Naive thymus-derived CD8-positive, alpha-beta T cell (primary cell): ENCODE measurements at places on chromosomes 3 and 15.

DNA sequence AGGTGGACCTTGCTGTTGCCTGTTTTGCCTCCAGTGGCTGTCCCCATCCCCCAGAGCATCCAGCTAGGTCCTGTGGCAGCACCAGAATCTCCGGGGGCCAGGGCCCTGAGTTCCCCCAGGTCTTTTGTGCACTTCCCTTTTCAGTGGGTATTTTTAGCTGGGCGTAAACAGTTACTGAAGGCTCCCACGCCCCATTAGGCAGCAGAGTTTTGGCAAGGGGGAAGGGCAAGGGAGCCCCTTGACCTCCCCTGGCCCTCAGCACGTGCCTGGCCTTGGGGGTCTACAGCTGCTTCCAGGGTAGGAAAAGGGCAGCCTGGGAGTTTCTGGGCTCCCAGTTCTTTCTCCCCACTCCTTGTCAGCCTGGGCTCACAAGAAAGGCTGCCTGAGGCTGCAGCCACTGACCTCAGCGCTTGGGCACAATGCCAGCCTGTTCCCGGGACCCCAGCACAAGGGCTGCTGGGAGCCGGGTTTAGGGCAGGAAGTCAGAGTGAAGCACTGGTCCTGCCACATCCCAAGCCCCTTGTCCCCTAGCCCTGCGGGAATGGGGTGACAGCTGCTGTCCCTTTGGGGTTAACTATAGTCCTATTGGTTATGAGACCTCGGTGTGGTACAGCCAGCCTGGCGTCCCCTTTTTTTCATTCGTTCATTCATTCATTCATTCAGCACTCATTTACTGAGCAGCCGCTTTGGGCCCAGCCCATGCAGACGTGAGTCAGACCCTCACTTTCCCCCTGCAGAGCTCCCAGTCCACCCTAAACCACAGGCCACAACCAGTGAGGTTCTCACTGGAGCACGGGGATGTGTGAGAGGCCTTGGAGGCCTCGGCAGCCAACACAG lies 8.4 kb downstream of the CSK start:
- no peak for DNase-seq

GRCh38 chr3:28699283-28699682 lies 350.7 kb upstream of the AZI2 start:
- no peak for DNase-seq

- no peak for DNase-seq
Measured at GRCh38 chr15:48423896-48424475, 92.8 kb downstream of the DUT start.

DNA sequence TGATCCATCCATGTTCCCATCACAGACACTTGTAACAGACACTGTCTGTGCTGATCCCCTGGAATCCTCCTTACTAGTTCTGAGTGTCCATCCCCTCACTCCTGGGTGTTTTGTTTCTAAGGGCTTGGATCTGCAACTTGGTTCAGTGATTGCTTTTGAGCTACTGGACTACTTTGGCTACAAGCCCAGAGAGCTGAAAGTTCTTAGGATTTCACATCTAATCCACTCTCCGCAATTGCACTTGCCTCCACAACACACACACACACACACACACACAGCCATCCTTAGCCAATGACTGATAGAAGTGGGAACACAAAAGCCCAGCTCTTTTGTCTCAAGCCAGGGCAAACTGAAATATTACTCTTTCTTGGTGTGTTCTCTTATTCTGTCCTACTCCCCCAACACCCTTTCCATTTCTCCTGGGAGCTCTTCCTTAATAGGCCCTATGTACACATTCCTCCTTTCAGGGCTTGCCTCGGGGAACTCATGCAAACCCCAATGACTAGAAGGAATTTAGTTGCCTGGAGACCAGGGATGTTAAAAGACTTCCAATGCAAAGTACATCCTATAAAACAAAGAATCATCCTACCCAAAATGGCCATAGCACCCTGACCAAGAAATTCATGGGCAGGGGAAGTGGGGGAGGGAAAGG lies 206.1 kb upstream of the UBE2E2 start:
- no peak for DNase-seq

DNA sequence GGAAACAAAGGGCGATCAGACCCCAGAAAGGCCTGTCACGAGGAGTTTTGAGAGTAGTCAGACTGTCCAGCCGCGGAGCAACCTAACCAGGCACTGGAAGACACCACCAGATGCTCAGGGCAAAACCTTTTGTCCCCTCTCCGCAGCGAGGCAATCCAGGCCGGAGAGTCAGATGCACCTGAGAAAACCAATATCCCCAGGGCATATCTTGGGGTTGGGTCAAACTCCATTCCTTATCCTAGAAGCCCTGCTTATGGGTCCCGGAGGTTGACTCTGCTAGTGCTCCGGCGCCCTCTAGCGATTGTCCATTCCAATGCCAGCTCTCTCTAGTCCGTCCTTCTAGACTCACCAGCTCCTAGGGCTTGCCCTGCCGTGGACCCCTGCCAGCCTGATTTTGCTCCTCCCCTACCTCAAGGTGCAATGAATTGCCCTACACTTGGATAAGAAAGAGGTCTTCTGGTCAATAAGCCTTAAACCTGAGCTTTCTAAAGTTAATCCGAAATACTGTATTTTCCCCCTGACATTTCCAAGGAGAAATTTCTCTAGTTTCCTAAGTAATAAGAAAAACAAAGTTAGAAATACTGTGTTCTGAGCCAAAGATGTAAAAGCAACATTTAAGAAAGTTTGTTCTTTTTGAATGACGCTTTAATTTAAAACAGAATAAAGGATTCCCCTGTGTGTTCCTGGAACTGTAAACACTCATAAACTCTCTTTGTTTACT lies 5.5 kb downstream of the CPNE4 start:
- no peak for DNase-seq

- DNase-seq, result no peak
Measured at GRCh38 chr3:51845129-51845528, 16.3 kb upstream of the IQCF2 start.

DNA sequence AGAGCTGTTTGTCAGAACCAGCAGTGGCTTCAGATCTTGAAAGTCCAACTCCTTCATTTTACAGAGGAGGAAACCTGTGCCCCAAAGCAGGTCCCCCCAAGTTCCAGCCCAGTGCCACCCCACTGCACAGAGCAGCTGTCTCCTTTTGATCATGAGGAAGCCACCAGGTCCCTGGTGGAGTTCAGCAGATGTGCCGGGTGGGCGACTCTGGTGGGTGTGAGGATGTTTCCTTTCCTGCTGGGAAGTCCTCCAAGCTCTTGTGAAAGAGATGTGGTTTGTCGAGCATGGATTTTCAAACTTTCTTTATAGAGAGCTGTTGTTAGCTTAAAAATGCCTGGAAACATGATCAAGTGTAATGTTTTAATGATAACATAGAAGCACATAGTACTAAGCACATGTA lies 52.0 kb downstream of the SMAD3 start:
- DNase-seq, result no peak

- no peak for DNase-seq
Measured at GRCh38 chr3:38614091-38614490, 35.4 kb downstream of the SCN5A start.

DNA sequence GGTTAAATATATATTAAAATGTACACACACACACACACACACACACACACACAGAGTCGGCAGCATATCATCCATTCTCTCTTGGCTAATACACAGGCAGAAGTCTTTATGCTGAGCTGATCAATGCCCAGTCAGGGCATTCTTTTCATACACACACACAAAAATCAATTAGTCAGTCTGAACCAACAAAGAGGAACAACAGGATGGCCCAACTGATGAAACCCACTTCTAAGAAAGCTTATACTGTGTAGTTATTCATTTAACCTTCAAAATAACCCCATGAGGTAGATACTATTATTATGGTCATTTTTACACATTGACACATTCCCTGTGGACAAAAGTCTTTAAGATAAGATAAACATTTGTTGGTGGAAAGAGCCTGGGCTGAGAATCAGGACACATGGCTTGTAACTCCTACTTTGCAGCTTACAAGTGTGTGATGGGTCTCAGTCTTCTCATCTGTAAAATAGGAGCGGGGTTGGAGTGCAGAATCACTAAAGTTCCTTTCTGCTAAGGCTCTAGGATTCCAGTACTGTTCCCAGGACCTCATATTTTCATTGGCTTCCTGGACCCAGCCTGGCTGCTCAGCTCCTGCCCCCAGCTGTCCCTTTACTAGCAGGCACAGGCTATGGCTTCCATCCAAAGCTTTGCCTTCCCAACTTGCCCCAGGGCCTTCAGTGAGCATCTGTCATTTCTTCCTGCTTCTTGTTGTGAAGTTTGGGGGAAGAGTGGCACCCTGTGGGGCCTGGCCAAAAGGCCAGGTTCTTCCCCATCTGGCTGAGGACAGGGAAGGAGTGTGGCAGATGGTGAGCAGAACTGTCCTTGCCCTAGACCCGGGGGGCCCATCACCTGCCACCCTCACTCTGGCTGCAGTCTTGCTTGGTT lies 27.2 kb upstream of the GLCE start:
- DNase-seq, result no peak

DNA sequence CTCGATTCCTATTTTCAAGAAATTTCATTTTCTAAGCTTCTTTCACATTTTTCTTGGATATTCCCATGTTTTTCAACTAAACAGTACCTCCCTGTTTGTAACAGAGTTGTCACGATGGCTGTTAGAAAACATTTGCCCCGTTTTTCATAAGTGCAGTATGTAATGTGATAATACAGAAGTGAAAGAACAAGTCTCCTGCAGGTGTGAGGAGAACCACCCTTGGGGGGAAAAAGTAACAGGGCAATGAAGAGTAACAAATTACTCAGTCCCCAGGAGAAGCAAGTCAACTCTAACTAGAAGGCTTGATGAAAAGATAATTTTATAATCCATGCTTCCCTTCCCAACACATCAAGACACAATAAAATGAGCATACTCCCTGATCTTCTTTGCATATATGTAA lies 493.3 kb downstream of the FOXP1 start:
- DNase-seq, result no peak

GRCh38 chr15:29590701-29591100 lies 231.6 kb downstream of the TJP1 start:
- DNase-seq, result no peak

GRCh38 chr3:105527949-105528348 lies 161.2 kb downstream of the ALCAM start:
- DNase-seq, result no peak

DNA sequence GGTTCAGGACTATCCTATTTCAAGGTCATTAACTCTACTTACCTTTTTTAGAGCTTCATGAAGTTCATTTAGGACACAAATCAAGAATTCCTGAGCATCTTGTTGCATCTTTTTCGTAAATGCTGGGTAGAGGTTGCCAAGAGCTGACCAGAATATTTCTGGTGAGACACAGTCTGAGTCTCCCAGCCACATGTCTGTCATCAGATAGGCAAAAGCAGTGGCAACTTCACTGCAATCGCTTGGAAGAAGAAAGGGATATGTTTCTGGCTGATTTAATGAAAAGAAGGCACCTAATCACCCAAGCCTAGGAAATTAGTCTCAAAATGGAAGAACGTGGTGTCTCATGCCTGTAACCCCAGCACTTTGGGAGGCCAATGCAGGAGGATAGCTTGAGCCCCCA lies 2.9 kb downstream of the USP50 start:
- no peak for DNase-seq

DNA sequence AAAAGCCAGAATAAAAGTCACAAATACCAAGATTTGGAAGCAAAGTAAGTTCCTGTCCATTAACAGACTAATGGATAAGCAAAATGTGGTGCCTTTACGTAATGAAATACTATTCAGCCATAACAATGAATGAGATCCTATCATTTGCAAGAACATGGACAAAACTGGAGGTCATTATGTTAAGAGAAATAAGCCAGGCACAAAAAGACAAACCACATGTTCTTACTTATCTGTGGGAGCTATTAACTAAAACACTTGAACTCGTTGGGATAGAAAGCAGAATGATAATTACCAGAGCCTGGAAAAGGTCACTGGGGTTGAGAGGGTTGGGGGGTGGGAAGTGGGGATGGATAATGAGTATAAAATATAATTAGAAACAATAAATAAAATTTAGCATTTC lies 1015.9 kb downstream of the OTOL1 start:
- DNase-seq, result no peak

GRCh38 chr3:142027735-142028134 lies 121.6 kb downstream of the TFDP2 start:
- peak; percentile 4 for DNase-seq

DNA sequence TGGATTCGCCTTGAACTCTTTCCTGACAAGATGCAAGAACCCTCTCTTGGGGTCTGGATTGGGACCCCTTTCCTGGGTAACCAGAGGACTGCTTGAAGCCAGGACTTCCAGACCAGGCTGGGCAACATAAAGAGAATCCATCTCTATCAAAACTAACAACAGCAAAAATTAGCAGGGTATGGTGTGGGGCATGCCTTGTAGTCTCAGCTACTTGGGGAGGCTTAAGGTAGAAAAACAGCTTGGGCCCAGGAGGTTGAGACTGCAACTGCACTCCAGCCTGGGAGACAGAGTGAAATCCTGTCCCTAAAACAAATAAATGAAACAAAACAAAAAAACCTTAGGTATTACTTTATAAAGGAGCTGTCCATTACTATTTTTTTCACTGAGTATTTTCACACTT lies 93.1 kb upstream of the PLXND1 start:
- no peak for DNase-seq

- no peak for DNase-seq
Measured at GRCh38 chr15:90101130-90101968, 919 bp downstream of the IDH2 start.
